Regular cardiac myocyte (primary cell): ENCODE measurements at places on chromosomes 3 and 15. TPM values are rescaled to one million over a fixed set of nuclear protein-coding genes. Genes with fewer than 3 reads are reported as not detected.

The SLC22A14 gene
- total RNA-seq = 0.28 TPM in 1 of 2 replicates, not detected in the other

The CFAP44 gene
- 1.2 and 35.8 TPM in 2 replicates for total RNA-seq

The SEC61A1 gene
- total RNA-seq = 339 and 415 TPM in 2 replicates

The VEPH1 gene
- total RNA-seq = 99.8 and 155 TPM in 2 replicates

The COL8A1 gene
- total RNA-seq = 248 and 578 TPM in 2 replicates
